ENCODE measurements at places on chromosomes 12 and 14.

DNA sequence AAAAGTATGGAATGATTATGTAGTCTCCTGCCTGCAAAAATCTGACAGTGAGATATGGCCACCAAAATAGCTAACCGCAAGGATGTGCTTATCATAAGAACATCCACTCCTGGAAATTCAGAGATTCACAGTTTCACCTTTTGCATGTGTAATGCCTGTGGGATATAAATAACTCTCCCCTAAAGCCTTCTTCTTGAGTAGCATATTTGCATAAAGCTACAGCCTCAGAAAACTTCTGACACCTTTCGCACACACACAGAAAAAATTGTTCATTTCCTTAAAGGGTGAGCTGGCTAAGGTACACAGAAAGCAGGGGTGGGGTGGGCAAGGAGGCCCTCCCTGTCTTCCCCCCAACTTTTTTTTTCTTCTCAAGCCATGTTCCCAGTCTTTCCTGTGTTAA, 3.1 kb upstream of the IGF1 start:
- no peak for DNase-seq

DNA sequence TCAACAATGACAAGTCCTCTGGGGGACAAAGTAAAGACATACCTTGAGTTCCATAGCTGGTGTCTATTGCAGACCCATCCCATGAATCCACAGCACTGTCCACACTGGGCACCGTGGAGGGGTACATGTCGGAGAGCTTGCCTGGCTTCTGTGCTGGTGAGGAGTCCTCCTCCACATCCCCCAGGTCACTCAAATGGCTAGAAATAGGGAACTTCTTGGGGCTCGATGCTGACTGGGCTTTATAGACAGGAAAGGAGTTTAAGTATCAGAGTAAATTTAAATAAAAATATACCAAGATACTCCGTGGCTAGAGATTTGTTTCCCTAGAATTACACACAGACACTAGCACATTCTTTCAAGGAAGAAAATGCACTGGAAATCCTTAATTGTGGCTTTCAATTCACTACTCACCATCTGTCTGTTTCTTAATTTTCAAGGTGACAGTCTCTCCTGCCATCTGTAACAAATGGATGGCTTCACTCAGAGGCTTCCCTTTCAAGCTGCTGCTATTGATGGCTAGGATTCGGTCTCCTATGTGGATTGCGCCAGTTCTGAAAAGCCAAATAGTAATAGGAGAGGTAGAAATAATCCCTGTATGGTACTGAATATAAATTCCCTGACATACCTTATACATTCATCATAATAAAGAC, 90.1 kb downstream of the HELB start:
- no peak for DNase-seq

DNA sequence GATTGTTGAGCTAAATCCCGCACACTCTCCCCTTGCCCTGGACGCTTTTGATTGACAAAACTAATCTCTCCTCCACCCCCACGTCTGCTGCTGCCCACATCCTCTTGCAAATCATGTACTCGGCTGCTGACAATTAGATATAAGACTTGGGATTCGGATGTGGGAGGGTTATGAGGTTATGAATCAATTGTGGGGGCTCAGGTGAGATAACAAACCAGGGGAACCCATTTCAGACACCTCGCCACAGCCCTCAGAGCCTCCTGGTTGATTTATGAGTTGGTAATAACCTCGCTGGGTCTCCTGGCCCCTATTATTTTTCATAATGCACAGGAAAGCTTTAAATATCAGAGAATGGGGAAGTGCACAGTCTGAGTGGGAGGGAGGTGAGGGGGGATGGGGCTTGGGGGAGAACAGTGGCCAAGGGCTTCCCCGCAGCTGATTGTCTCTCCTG, 449.9 kb downstream of the DPF3 start:
- DNase-seq: no peak

GRCh38 chr12:28027328-28027727, 54.8 kb upstream of the PTHLH start:
- no peak for DNase-seq

- no peak for DNase-seq
Observed at GRCh38 chr12:42976122-42976521, 386.6 kb upstream of the PRICKLE1 start.

GRCh38 chr14:77990337-77990736, 179.8 kb upstream of the NRXN3 start:
- no peak for DNase-seq

Data from MCF 10A (cell line).